Activated T-cell treated with anti-CD3 and anti-CD28 coated beads, Interleukin-2, amount 50 U/mL, for 24 hours (primary cell): ENCODE measurements at places on chromosomes 7 and 10.

GRCh38 chr7:29815181-29816105, 9.1 kb downstream of the WIPF3 start:
- no peak for DNase-seq

DNA sequence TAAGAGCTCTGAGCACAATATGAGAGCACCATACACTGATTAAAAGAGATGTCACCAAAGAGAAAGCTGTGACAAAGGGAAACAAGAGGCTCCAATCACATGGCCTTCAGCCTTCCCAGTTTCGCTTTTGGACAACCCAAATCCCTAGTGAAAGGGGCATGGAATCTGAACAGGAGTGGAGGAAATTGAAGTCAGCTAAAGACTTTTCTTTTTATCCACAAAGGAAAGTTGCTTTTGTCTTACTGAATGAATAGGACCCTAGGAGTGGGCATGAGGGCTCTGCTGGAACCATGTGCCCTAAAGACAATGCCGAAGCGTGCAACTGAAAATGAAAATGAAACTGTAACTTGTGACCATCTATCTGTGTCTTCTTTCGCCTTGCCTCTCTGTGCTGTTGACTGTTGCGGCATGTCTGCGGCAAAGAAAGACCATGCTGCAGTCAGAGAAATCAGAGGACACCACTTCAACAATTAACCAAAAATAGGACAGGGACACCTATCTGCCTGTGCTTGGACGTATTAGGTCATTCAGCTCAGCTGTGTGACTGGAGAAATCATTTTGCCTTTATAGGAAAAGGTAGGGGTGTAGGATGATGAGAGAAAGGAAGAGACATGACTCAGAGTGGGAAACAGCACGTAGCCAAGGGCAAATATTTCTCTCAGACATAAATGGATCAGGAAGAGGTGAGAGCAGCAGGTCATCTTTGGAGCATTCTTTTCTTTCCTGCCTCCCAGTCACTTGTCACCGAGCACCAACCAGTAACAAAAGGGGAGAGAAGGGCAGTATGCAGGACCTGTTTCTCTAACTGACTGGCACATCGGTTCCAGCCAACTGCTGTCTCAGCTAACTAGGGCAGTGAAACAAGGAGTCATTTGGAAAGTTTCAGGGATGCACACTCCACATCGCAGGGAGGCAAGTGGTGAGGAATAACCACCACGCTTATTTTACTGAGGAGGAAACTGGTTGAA, 12.3 kb downstream of the CAV2 start:
- no peak for DNase-seq

DNA sequence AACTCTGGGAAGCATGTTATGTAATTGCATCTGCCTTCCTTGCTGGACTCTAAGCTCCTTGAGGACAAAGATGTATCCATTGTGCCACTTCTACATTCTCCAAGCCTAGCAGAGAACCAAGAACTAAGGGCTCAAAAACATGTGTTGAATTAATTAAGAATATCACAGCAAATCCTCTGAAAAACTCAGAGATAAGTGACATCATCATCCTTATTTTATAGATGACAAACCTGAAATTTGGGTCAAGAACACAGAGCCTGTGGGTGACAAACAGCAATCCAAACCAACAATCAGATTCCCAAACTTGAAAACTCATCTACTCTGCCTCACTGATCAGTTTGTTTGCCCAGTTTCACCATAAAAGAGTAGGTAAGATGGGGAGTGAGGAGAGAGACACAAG, 503.6 kb upstream of the LRRN3 start:
- no peak for DNase-seq

DNA sequence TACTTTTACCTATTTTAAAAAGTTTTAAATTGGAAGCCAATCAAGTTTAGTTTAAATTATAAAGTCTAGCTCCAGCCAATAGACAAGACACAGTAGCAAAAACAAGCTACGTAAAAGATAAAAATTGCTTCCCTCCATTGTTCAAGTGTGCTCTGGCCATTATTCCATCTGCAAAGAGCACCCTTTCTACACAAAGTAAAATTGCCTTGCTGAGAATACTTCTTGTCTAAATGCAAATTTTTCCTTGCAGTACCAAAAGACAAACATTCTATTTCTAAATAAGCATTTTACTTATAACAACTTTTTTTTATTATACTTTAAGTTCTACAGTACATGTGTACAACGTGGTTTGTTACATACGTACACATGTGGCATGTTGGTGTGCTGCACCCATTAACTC, 75.9 kb upstream of the ZNF746 start:
- no peak for DNase-seq

DNA sequence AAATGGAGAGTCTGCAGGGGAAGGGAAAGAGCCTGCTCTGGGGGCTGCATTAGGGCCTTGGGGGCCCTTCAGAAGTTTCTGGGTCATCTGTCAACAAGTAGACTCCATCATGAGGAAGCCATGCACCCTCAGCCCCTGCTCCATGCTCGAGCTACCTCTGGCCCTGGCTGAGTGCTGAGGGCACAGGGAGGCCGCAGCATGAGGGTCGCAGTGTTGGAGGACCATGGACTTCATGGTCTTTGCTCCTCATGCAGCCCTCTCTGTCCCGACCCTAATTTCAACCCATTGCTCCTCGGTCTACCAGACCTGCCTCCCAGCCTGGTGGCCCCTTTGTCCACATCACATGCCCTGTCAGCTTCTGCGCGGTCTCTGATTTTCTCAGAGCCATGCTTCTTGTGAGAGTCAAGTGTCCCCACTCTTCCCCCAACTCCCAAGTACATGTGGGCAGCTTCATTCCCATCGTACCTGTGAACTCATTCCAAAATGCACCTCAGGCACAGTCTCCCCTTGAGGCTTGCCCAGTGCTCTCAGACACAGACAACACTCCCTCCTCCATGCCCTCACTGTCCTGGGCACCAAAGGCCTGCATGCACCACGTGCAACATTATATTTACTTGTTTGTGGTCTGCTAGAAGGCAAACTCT, 14.7 kb downstream of the ZNF488 start:
- no peak for DNase-seq

DNA sequence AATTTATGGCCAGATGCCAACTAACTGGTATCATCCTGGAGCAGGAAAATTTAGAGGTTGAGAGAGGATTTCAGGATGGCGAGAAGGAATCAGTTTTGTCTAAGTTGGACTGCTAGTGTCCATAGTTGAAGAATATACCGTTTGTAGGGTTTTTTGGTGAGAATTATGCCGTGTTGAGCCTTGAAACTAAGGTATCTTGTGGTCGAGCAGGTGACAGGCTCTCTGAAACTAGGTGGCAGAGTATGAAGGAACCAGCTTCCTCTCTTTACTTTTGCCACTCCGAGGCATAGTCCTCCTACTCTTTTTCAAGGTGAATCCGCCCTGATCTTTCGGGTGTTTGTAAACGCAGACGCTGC, 9.7 kb downstream of the MDFIC start:
- peak; percentile 39 for DNase-seq

DNA sequence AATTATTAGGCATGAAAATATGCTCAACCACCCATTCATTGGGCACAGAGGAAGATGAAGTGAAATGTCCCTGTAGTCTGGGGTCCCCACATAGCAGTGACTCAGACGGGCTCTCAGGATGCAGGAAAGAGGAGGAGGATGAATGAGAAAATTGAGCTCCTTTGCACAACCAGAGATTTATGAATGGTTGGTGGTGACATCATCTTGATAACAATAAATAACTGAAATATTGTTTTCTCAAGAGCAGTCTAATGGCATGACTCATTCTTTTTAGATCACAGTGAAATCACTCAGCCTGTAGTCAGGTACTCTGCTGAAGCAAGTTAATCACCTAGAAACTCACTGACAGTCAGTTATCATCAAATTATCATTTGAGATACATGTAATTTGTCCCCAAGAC, 254.1 kb downstream of the RELN start:
- no peak for DNase-seq

DNA sequence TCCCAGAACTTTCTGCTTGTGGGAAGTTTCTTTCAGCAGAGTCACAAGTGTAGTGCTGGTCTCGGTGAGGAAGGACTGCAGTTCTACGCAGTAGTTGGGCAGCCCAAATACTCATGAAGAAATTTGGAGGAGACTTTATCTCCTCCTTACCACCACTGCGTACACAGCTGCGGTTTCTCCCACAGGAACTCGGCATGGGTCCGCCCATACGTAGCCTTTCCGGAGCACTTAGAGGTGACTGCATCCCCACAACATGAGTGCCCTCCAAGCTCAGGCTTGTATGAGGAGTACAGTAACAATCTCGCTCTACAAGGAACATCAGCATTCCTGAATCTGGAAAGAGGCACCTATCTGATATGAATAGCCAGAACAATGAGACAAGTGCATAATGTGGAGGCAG, 549.2 kb upstream of the SEMA3D start:
- DNase-seq: no peak

DNA sequence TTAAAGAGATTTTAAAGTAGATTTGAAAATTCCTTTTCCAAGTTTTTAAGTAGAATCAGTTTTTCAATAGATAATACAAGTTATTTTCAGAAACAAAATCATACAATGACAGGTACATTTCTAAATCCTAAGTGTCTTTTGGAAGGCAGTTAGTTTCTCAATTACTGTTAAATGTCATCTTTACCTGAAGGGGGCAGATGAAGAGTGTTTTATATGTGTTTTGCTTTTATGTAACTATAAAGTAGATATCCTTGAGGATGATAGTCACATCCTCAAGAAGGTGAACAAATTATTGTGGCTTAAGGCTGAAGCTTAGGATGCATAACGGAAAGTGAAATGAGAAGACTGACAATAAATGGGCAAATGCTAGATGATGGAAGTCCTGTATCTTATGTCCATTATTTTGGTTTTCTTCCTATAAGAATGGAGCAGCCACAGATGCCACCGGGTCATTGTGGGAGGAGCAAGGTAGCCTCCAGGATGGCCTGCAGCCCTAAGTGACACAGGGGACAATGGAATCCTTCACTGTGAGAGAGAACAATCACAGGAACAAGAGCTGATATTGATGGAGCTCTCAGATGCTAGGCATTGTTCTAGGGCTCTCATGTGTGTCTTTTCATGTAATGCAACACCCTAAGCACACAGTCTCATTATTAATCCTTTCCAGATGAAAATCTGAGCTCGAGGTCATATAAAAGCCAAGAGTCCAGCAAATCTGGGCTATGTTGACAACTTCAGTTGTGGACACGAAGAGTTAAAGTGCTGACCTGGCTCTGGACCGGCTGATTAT, 14.1 kb upstream of the MKX start:
- DNase-seq: no peak

- no peak for DNase-seq
These were observed 775.5 kb downstream of the LRMDA start for GRCh38 chr10:76206797-76207352.

GRCh38 chr10:103276251-103276895, 565 bp upstream of the INA start:
- no peak for DNase-seq

GRCh38 chr7:1942243-1942940, 272.3 kb downstream of the ELFN1 start:
- DNase-seq: no peak

DNA sequence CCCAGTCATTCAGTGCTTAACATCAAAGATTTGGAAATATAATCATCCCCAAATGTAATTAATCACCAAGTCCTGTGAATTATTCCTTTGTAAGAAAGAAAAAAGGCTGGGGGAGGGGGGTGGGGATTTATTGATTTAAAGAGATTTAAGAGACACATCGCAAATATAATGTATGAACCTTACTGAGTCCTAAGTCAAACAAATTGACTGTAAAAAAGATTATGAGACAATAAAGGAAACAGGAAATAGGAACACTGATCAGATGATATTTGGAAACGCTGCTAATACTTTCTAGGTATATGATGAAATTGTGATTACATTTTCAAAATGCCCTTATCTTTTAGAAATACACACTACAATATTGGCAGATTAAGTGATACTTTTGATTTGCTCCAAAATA, 92.5 kb downstream of the ATE1 start:
- DNase-seq: no peak
